ENCODE measurements at places on chromosomes 2 and 18.

GRCh38 chr2:283996-284794 lies 3.7 kb downstream of the ALKAL2 start:
- no peak for DNase-seq

- no peak for DNase-seq
Observed at GRCh38 chr18:56402872-56403516, 235.4 kb downstream of the TXNL1 start.

DNA sequence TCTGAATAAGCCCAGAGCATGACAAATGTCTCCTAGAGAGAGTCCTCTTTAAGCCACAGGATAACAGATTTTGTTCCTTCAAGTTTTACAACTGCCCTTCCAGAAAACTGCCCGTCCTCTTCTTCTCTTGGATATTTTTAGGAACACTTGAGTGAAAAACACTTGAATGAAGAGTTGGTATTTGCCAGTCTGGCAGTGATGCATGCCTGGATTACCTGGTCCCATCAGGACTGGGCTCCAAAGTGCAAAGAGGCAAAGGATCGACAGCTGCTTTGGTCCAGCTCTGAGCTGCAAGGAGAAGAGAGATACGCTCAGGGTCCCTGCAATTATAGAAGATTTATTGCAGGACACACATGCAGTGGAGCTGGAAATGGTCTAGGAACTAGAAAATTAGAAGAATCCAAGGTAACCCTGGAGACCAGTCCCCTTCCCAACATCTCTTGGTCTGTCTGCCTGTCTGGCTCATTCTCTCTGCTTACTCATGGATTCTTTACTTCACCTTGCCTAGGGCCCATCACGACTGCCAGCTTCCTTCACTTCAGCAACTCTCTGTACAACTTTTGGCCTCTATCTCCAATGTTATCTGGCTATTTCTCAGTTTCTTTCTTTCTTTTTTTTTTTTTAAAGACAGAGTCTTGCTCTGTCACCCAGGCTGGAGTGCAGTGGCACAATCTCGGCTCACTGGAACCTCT lies 112.1 kb upstream of the SIX2 start:
- no peak for DNase-seq

DNA sequence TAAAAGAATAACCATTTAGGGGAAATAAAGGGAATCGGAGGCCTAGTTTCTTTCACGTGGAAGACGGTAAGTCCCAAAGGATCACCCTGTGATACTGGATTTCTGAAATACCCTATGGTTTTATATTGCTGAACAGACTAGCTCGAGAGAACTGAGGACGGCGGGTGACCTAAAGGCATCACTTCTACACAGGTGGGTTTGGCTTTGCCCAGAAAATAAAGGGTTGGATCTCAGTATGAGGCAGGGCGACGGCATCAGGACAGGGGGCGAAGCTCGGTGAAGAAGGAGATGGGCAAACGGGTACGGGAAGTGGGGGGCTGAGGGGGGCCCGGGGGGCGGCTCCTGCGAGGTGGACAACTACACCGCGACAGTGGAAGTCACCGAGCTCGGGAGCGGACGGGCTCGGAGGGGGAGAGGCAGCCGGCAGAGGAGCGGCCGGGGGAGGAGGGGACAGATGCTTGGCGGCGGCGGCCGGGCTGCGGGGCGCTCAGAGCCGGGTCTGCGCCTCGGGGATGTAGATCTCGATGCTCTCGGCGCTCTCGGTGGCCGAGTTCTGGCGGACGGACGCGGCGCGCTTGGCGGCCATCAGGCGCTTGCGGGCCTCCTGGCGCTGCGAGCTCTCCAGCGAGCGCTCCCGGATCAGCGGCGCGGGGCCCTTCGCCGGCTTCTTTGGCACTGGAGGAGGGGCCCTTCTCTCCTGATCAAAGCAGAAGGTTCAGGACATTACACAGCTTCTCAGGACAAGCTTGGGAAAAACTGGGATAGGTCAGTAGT lies 48.9 kb downstream of the TGIF1 start:
- DNase-seq = no peak

GRCh38 chr2:174176898-174177297 lies 71.4 kb downstream of the OLA1 start:
- no peak for DNase-seq

GRCh38 chr2:168687314-168687713 lies 115.1 kb upstream of the NOSTRIN start:
- no peak for DNase-seq

DNA sequence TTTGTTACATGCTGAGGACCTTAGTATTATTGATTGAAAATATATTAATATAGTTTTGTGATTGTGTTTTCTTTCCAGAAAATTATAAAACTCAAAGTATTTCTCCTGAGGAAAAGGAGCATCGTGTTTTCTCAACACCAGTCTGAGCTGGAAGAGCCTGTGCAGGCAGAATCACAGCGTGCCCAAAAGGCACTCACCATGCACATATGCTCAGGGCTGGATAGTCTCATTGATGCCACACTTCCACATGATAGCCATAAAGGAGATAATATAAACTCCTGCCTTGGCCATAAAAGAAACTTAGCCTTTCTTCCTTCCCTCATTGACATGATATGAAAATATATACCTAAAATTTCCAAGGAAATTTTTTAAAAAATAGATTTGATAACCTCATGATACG lies 4.0 kb downstream of the PDE1A start:
- no peak for DNase-seq

GRCh38 chr2:120867290-120868241 lies 131.9 kb downstream of the GLI2 start:
- no peak for DNase-seq

DNA sequence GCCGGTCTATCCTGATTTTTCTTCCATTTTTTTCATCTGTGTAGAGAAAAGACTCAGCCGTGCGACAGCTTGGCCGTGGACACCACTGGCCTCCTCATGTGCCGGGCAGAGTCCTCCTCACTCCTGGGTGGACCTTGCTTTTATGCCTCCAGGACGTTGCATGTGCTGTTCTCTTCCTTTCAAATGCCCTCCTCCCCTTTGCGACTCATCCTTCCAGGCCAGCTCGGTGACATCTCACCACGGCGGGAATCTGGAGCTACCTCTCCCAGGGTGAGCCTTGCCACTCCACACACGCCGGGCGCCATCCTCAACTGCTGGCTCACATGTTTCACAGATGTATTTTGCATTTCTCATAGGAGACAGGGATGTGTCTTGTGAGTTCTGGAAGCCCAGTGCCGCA lies 198.5 kb upstream of the HDAC4 start:
- no peak for DNase-seq

GRCh38 chr2:53104263-53104662 lies 663.3 kb upstream of the CHAC2 start:
- no peak for DNase-seq

Data from stimulated activated CD4-positive, alpha-beta T cell treated with anti-CD3 and anti-CD28 coated beads, TNF-alpha, amount 100 ng/mL, for 1 hour (primary cell).